ENCODE measurements at places on chromosomes 5 and 9.

DNA sequence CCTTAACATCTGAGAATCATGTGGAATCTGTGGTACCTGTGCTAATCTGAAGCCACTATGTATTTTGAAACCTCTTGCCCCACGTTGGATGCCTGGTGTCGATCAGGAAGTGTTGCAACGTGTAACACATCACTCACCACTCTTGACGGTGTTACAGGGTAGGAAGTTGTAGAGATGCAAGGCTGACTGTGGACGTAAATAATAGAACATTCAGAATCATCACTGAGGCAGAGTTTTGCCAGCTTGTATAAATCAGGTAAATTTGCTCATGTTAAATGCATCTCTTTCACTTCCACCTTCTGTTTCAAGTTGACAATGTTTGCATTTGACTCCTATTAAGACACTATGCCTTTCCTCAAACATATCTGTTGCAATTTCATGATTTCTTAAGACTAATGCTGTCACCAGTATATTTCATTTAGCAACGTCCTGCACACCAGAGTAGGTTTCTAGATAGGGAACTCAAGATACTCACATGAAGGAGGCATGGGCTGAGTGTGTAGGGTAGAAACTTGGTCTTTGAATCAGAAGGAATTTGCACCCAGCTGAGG, 38.1 kb downstream of the BASP1 start:
- no peak for DNase-seq

GRCh38 chr9:113331780-113332179, 8.3 kb downstream of the WDR31 start:
- no peak for DNase-seq

DNA sequence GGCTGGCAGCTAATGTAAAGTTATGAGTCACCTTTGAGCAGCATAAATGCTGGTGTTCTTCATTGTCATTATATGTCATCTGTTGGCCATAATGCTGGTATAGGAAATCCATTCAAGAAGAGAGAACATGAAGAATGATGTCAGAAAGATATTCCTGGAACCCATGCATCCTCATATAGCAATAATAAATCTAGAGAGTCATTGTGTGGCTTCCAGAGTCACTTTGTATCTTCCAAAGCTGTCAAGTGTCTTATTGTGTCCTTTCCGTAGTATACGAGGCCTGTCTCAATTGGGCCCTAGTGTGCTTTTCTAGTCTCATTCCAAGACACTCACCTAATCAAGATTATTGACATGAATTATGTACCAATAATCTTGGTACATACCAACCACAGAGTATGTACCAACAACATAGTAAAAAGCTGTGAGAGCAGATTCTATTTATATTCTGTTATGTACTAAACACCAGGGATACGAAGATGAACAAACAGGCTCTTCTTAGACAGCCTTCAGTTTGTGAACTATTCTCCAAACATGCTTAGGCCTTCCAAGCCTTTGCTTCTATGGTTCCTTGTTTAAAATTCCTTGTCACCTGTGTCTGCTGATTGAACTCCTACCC, 110.1 kb downstream of the ERCC6L2 start:
- no peak for DNase-seq

GRCh38 chr9:1001838-1002237, 25.4 kb downstream of the DMRT3 start:
- DNase-seq: no peak

DNA sequence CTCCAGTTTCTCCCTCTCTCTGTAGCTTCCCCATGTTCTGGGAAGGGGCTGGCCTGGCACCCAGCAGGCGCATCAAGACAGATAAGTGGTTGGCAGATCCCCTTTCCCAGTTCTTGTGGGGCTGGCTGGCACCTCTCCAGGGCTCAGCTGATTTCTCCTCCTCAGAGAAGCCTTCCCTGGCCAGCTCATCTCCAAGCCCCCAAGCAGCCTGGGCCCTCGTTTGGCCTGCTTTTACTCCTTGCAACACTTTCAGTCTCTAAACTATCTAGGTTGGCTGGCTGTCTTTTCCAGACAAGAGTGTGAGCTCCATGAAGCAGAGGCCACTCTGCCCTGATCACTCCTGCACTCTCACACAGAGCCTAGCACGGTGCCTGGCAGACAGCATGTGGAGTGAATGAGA, 13.5 kb downstream of the MACROH2A1 start:
- DNase-seq: no peak

- no peak for DNase-seq
Measured at GRCh38 chr9:134253606-134254205, 72.5 kb upstream of the RXRA start.

DNA sequence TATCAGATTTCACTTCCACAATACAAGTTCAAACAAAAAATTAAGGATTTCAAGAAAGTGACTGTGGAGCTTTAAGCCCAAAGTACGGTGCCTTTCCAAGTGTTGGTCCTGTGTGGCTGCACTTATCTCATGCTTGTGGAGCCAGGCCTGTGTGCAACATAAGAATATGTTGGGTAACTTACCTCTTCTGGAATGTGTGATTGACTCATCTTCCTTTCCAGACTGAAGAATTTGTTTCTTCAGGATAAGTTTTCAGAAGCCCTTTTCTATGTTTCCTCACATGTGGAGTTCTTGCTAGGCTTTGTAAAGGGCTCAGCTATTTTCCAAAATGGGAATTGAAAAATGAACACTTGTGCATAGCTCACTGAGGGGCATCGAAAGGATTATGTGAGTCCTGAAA, 485.1 kb upstream of the PAPPA start:
- DNase-seq: no peak
